ENCODE measurements at places on chromosomes 13 and 19.

- DNase-seq, result peak; percentile 92
Measured at GRCh38 chr19:37931881-37932655, 25.1 kb downstream of the SIPA1L3 start.

GRCh38 chr13:100537951-100538462, 50.6 kb downstream of the GGACT start:
- no peak for DNase-seq

GRCh38 chr13:54687173-54687572, 1658.6 kb downstream of the OLFM4 start:
- DNase-seq, result no peak

DNA sequence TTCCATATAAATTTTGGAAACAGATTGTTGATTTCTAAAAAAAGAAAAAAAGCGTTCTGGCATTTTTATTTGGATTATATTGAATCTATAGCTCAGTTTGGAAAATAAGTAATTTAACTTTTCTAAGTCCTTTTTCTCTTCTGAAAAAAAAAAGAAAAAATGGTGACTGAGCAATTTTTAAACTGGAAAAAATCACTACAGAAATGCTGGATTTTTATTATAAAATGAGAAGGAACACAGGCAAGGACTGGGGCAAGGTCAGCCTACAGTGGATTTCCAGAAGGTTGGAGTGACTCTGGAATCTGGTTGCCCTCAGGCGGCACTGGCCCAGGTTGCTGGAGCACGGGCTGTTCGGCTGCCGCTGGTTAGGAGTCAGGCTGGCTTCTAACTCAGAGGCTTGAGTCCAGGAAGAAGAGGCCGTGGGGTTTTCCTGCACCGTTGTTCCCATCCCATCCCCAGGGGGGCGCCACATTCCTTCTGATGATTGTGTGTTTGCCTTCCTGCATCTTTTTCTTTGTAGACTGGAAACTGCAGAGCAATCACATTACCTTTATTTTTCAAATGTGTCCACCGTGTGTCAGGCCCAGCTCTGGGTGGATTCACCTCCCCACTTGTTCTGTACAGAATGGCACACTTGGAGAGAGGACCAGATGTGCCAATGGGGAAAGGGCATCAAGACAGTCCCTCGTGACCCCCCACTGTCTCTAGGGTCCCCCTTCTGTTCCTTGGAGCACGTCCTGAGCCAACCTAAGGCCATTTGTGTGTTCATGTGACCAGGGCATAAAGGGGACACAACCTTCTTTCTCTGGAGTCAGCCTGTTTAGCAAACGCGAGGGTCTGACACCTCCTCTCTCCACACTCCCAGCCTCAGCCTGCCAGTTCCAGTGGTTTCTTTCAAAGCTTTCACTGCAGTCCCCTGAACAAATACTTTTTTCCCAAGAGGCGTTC, 44.5 kb upstream of the GTF3A start:
- DNase-seq, result peak; percentile 92

- DNase-seq, result no peak
Measured at GRCh38 chr13:109919715-109920375, 133.5 kb upstream of the IRS2 start.

- DNase-seq, result no peak
Measured at GRCh38 chr13:85575110-85575509, 224.1 kb downstream of the SLITRK6 start.

- no peak for DNase-seq
Measured at GRCh38 chr19:12141405-12141736, 1.2 kb upstream of the ZNF20 start.

- no peak for DNase-seq
Measured at GRCh38 chr13:95115525-95115924, 185.7 kb downstream of the ABCC4 start.

- no peak for DNase-seq
Measured at GRCh38 chr19:45878043-45878794, 7.7 kb downstream of the IRF2BP1 start.

DNA sequence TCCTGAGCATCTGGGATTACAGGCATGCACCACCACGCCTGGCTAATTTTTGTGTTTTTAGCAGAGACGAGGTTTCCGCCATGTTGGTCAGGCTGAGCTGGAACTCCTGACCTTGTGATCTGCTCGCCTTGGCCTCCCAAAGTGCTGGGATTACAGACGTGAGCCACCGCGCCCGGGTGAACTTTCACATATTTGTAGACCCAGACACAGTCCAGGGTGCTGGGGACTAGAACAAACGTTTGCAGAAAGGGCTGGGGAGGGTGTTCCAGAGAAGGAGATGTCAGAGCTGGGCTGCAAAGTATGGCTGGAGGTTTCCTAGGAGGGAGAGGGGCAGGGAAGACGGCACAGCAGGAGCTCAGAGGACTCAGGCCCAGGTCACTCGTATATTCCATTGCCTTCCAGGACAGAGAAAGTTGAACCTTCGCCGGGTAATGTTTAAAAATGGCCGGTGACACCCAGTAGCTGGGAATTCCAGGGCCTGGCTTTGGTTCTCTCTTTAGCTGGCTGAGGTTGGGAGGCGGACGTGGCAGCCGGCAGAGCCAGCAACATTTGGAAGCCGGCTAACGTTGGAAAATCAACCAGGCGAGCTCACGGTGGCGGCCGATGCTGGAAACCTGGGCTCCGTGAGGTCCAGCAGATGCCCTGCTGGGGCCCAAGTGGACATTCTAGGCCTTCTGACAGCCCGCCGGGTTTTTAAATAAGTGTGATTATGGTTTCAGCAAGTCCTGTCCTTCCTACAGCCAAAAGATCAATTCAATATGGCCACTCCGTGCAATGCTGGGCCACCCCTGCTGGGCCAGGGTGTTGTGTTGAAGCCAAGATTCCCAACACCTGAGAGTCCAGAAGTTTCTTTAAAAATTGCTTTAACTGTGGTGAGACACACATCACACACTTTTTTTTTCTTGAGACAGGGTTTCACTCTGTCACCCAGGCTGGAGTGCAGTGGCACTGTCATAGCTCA, 41.5 kb downstream of the NFIC start:
- no peak for DNase-seq

GRCh38 chr19:17429641-17430113, 9.8 kb downstream of the MVB12A start:
- no peak for DNase-seq

- no peak for DNase-seq
Measured at GRCh38 chr19:28468701-28469459, 744.1 kb downstream of the UQCRFS1 start.

GRCh38 chr13:20513466-20513995, 12.1 kb downstream of the CRYL1 start:
- DNase-seq, result no peak

GRCh38 chr13:36973621-36974295, 25.4 kb downstream of the ALG5 start:
- DNase-seq, result no peak

DNA sequence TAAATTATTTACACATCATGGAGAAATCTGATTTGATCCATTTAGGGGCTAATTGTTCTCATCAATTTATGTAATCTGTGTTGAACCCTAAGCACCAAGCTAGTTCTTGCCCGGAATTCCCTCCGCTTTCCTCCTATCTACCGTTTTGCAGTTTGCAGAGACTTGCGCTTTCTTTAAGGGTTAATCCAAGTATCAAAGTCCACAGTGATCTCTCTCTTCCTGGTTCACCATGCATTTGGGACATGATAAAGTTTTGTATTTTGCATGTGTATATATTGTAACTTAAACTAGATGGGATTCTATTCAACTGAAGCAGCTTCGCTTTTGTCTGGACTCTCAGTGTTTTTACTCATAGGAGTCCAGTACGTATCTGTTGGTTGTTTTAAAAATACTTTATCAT, 13.8 kb upstream of the KLF5 start:
- DNase-seq, result no peak

GRCh38 chr13:33794576-33794975, 23.4 kb upstream of the RFC3 start:
- DNase-seq, result no peak

DNA sequence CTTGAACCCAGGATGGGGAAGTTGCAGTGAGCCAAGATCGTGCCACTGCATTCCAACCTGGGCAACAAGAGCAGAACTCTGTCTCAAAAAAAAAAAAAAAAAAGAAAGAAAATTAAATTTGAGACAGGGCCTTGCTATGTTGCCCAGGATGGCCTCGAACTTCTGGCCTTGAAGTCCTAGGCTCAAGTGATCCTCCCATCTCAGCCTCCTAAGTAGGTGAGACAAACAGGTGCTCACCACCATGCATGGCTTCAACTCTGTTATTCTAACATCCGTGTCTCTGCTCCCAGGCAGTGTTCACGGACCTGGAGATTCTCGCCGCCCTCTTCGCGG, 40.3 kb downstream of the PDE4A start:
- DNase-seq, result no peak

GRCh38 chr19:15453091-15453578, 3.4 kb upstream of the WIZ start:
- no peak for DNase-seq

DNA sequence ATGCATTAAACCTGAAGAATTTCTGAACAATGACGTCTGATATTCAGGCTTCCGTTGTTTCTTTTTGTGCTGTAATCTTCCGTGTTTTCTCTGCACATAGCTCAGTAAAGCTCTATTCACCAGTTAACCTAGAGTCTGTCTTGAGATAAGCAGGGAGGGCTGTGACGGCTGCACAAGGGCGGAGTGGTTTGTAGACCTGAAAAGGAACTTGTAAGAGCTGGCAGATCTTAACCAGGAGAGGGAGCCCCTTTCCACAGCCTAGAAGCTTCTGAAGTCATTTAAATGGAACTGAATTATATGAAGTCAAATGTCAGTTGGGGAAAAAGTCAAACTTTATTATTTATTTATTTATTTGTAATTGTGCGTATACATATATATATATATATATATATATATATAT, 27.5 kb downstream of the DPRX start:
- peak; percentile 16 for DNase-seq

GRCh38 chr13:40143106-40143505, 487.6 kb downstream of the COG6 start:
- DNase-seq, result no peak

DNA sequence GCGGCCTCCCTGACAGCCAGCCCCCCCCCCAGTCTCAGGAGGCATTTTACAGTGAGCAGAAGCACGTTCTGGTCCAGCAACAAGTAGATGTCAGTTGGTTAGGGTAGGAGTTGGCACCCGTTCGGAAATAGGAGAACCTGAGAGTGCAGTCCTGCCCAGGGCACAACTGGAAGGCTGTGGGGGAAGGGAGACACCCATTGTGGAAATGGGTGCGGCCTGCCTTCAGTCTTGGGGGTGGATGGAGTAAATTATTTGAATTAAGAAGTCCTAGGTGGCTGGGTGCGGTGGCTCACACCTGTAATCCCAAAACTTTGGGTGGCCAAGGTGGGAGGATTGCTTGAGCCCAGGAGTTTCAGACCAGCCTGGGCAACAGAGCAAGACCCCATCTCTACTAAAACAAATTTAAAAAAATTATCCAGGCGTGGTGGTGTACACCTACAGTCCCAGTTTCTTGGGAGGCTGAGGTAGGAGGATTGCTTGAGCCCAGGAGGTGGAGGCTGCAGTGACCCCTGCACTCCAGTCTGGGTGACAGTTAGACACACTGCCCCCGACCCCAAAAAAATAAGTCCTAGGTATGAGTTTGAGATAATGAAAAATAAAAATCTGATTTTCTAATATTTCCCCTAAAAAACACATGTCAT, 1.2 kb downstream of the CIRBP start:
- DNase-seq, result no peak

GRCh38 chr13:79281339-79281747, 124.7 kb downstream of the RBM26 start:
- no peak for DNase-seq
